ENCODE measurements at places on chromosomes 7 and 10.

- DNase-seq = no peak
Observed at GRCh38 chr10:83373671-83374070, 765.6 kb upstream of the GHITM start.

DNA sequence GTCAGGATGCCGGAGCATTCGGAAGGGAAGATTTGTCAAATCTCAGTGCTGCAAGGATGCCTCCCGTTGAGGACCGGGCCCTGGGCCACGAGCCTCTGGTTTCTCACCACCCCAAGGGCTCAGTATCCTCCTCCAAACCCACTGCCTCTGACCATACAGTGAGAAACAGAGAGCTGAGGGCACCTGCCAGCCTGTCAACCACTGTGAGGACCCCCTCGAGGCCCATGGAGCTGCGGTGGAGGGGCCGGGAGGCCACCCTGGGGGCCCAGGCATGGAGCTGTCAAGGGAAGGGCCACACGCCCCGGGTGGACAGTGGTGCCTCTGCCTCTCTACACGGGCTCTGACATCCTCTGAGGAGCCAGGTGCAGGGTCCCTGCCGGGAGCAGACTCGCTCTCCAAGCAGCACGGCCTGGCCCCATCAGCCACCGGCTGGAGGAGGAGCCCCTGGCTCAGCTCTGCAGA is 248.0 kb upstream of the TCERG1L start:
- peak; percentile 84 for DNase-seq

DNA sequence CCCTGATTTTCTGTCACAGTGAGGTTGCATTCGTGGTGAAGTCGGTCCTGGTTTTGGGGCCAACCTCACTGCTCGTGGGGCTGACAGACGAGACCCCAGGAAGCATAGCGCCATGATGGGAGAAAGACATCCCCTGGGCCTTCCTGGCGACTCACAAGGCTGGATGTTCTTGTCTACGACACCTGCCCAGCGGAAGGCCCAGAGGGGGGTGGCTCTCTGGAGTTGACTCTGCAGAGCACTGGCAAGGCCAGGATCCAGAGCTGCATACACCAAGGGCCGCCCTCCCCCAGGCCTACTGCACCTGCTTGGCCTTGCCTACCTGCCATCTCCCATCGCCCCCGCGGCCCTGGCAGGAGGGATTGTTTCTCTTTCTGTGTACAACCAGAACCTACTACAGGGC is 608.9 kb downstream of the PTPRN2 start:
- DNase-seq = no peak

- DNase-seq = no peak
Observed at GRCh38 chr10:10803278-10803677, 214.4 kb upstream of the CELF2 start.

DNA sequence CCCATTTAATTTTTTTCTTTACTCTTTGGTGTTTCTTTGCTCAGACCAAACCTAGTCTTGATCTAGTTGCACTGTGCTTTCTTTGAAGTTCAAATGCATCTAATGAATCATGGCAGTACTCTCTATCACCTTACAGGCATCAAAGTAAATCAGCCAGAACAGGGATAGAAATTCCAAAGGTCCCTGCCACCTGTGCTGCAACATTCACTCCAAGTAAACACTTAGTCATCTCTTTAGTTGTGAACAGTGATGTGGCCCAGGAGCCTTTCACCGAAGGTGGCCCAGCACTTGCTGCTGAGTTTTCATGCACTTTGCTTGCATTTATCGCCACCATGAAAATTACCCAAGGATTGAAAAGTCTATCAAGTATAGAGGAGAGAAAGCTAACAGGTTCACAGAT is 314.1 kb upstream of the ETV1 start:
- DNase-seq = no peak

GRCh38 chr10:110803830-110804338 is 67.8 kb upstream of the PDCD4 start:
- DNase-seq = no peak

- DNase-seq = no peak
Observed at GRCh38 chr10:89942217-89942616, 240.8 kb downstream of the KIF20B start.

DNA sequence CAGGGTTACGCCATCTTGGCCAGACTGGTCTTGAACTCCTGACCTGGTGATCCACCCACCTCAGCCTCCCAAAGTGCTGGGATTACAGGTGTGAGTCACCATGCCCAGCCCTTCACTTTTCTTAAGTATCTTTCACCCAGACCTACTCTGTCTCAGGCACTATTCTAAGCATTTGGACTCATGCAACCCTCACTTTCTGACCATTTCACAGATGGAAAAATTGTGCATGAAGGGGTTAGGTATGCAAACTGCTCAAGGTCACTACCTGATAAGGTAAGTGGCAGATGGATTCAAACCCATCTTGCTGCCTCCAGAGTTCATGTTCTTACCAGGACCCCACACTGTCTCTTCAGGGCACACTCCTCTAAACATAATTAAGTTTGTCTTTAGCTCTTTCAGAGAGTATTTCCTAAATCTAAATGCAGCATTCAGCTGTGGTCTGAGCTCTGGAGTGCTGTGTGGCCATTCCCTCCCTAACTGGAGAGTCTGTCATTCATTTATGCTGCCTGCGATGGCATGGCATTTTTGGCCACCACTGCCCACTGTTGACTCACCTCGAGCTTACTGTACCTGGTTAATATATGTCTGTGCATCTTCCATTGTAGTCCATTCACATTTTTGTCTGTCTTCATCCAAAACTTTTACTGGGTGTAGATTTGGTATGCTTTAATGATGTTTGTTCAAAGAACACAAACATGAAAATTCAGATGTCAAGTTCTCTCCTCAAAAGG is 88.4 kb downstream of the CCDC71L start:
- no peak for DNase-seq

DNA sequence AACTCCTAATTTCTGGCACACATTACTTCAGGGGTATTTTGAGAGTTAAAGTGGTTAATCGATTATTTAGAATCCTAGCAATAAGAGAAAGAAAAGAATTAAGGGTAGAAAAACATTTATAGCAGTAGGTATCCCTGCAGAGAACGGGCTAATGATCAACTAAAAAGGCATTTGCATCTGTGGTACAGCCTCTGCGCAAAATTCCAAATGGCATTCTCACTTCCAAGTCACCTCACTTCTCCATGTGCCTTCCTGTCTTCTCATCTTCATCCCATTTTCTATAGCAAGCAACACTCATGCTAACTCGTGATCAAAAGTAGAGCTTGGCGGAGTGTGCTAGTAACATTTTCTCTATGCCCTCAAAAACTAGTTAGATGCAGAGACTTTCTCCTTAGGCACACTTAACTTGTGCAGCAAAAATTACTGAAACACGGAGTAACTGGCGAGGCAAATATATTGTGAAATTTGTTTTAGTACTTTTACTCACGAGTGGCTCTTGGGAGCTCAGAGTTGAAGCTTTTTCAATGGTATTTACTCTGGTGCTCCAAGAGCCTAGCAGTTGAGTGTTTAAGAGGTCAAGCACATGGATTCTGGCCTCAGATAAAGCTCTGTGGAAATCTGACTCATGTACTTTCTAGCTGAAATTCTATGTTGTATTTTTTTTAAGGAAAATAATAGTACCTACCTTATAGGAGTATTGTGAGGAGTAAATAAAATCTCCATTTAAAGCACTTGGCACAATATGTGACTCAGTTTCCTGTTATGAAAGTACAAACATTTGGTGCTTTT is 65.1 kb downstream of the MET start:
- no peak for DNase-seq

- no peak for DNase-seq
Observed at GRCh38 chr7:93117327-93117726, 452 bp downstream of the SAMD9 start.

GRCh38 chr7:147607157-147607800 is 983.3 kb upstream of the C7orf33 start:
- DNase-seq = no peak

GRCh38 chr7:18109762-18110161 is 82.1 kb upstream of the PRPS1L1 start:
- no peak for DNase-seq

DNA sequence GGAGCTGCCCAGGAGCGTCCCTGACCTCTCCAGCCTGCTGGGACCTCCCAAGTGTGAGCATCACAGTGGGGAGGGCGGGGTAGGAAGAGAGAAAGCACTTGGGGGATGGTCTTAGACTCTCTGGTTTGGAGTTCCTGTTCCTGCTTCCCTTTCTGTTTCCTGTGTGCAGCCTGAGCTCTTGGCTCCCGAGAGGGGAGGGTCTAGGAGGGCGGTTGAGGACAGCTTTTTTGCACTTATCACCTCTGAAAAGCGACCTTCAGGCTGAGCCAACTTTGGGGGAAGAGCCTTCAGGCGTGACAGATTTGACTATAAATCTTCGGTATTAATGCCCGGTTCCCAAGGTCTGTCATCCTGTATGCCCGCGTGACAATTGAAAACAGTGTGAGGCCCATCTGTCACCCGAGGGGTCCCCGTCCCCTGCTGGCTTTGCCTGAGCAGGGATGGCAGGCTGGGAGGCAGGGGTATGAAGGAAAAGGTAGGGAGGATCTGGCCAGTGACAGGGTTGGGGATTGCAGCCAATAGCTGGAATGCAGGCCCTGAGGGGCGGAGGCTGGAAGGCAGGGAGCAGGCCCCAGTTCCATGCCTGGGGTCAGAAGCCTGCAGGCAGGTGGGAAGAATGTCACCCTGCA is 78.6 kb downstream of the CDH23 start:
- no peak for DNase-seq

DNA sequence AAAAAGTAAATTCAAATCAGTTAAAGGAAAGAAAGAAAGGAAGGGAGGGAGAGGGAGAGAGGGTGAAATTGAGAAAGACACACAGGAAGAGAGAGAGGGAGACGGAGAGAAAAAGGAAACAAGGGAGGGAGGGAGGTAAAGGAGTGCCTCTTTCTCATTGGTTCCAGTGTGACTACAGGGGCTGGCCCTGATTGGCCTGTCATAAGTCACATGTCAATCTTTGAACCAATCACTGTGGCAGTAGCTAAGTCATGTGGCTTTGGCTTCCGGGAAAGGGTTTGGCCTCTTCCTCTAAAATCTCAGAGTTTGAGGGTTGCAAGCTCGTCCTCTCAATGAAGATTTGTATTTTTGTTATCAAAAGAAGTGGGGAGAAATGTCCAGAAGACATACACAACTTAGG is 150.2 kb downstream of the RAB11FIP2 start:
- no peak for DNase-seq

DNA sequence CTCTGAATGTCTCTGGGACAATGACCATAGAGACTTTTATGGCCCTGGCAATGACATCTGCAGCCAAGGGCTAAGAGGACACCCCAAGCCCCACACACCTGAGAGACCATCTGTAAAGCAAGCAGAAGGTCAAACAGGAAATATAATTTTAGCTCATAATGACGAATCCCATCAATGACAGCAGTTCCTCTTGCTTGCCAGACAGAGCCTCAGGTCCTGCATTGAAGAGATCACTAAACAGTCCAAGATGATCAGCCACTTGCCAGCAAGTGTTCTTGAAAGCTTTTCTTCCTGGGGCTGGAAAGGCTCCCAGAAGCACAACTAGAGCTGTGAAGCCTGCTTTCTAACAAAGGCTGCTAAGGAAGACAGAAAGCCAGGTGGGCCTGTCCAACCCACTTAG is 993.7 kb upstream of the AUTS2 start:
- no peak for DNase-seq

GRCh38 chr10:101330631-101331225 is 23.2 kb upstream of the BTRC start:
- DNase-seq = no peak

Measured in osteocyte (in vitro differentiated cells).